ENCODE measurements at places on chromosomes 12 and 14.

DNA sequence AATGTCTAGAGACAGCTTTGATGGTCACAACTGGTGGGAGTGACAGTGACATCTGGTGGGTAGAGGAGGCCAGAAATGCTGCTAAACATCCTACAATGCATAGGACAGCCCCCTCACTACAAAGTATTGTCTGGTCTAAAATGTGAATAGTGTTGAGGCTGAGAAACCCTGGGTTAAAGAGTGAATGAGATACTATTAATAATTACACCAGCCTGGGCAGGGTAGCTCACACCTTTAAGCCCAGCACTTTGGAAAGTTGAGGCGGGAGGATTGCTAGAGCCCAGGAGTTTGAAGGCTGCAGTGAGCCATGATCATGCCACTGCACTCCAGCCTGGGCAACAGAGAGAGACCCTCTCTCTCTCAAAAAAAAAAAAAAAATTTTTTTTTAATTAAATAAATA lies 11.1 kb downstream of the SVOP start:
- DNase-seq = no peak

- DNase-seq = no peak
Measured at GRCh38 chr12:130576371-130576816, 139.7 kb downstream of the RIMBP2 start.

DNA sequence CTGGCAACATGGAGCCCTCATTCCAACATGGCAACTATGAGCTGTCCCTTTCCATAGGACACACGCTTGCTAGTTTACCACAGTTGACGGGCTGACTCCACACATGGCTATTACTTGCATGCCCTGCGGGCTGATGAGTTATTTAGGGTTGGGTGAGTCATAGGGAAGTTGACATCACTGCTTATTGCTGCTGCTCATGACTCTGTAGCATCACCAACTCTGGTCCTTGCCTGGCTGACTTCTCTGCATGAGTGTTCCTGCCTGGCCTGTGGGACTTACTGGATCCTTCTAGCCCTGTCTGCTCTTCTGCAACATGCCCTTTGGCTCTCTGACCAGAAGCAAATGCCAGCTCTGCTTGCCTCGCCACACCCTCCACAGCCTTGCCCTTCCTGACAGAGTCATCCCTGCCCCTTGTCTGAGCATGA lies 199.5 kb downstream of the ANO6 start:
- peak; percentile 96 for DNase-seq

DNA sequence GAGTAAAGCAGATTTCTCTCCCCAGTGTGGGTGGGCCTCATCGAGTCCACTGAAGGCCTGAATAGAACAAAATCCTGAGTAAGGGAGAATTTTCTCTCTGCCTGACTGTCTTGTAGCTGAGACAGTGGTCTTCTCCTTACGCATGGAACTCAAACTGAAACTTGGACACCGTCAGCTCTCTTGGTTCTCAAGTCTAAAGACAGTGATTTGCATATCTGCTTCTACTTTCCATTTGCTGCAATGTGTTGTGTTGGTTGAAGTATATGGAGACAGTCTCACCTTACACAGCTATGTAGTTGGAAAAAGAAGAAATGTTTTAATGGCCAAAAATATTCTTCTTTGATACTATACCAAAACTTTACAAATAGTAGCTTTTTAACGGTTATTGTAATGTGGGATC lies 160.2 kb upstream of the LMNTD1 start:
- DNase-seq = no peak

- DNase-seq = no peak
Measured at GRCh38 chr12:52794479-52795331, 1.2 kb downstream of the KRT3 start.

DNA sequence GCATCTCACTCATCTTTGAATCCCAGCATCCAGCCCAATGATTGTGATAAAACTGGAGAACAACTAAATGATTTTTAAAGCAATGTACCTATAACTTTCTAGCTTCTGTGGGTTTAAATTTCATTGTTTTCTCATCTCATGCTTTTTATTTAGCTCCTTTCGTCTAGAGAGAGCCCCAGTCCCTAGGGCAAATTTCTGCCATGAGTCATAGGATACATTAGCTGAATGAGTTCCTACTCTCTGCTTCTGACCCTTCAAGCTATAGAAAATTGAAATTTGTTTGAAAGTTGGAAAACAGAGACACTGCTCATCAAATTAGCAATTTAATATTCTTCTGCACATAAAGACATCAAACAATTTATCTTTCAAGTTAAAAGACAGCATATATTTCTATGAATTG lies 113.9 kb downstream of the KIF21A start:
- no peak for DNase-seq

DNA sequence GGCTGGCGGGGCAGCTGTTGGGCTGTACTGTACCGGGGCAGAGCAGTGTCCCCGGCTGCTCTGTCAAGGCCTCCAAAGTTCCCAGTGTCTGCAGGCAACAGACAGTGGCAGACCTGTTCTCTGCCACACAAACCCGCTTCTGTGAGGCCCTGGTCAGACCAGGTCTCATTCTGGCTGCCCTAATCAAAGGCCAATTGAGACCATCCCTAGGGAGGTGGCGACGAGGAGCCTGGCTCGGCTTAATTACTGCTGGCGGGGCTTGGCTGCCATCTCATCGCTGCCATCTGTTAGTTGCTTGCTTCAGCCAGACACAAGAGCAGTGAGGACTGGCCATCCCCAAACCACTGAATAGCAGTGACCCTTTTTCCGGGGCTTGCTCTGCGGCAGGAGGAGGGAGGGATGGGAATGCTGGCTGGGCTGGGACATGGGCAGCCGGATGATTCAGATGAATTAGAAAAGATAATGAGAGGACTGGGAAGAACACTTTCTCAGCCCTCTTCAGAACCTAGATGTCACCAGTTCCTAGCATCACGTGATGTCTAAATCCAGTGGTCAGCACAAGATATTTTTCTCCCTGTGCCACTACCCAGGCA lies 24.5 kb downstream of the ERG28 start:
- DNase-seq = no peak

GRCh38 chr12:122533856-122534255 lies 6.8 kb downstream of the KNTC1 start:
- no peak for DNase-seq

DNA sequence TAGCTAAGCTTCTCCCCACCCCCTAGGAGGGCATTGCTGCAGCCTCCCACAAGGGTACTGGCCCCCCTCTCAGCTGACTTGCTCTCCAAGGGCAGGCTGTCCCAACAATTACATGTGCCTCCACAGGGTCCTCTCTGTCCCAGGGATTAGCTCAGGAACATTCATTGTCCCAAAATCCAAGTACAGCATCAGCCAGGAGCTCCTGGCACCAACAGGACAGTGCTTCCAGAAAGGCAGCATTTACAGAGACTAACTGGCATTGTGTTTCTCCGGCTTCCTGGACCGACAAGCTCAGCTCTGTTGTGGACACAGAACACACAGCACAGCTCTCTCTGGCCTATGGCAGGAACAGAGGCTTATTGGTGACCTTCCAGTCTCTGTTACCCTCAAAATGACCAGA lies 21.7 kb downstream of the ABCD4 start:
- DNase-seq = no peak

- no peak for DNase-seq
Measured at GRCh38 chr14:63642656-63643382, 1.1 kb upstream of the WDR89 start.

GRCh38 chr14:100019156-100019744 lies 46.0 kb upstream of the EVL start:
- DNase-seq = no peak
